PC-9 (cell line): ENCODE measurements at places on chromosomes 16 and 17. TPM values are rescaled to one million over a fixed set of nuclear protein-coding genes. Genes with fewer than 3 reads are reported as not detected.

GRCh38 chr17:45341533-45342158, 24.8 kb upstream of the MAP3K14 start:
- peak; percentile 80 for DNase-seq

- no peak for DNase-seq
These were observed 24.2 kb downstream of the FAM20A start for GRCh38 chr17:68576811-68577496.

- DNase-seq = no peak
These were observed 34.6 kb upstream of the TAC4 start for GRCh38 chr17:49882434-49882833.

GRCh38 chr17:72833128-72833765, 259.2 kb downstream of the SLC39A11 start:
- DNase-seq = no peak

DNA sequence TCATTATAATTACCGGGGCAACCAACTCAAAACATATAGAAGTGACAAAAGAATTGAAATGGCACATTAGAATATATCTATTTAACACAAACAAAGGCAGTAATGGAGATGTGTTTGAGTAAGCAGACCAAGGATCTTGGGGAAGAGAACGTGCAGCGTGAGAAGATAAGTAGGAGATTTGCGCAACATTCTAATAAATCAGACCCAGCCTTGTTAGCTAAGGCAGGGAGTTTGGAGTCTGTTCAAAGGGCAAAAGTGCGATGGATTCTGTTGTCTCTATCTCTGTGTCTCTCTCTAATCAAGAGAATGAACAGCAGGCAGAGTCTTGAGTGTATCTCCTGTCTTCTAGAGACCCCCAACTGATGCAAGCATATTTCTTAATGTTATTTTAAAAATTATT, 55.0 kb upstream of the FA2H start:
- no peak for DNase-seq

GRCh38 chr16:11783319-11784037, 13.6 kb downstream of the ZC3H7A start:
- DNase-seq = no peak

- DNase-seq = no peak
These were observed 653.1 kb upstream of the SOX9 start for GRCh38 chr17:71467719-71468118.

The TOP3A gene
- total RNA-seq = 51.2 and 52.2 TPM in 2 replicates

DNA sequence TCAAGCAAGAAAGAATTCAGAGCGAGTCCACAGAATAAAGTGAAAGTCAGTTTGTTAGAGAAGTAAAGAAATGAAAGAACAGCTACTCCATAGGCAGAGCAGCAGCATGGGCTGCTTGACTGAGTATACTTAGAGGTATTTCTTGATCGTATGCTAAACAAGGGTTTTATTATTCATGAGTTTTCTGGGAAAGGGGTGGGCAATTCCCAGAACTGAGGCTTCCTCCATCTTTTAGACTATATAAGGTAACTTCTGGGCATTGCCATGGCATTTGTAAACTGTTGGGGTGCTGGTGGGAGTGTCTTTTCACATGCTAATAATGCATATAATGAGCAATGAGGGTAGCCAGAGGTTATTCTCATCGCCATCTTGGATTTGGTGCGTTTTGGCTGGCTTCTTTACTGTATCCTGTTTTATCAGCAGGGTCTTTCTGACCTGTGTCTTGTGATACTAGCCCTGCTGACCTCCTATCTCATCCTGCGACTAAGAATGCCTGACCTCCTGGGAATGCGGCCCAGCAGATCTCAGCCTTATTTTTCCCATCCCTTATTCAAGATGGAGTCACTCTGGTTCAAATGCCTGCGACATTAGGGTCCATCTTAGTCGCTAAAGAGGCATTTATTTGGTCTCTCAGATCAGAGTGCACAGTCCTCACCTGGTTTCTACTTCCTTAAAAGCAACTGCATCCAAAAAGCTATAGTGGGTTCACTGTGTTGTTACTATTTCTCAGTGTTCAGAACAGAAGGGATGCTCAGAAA, 100.6 kb upstream of the CACNG5 start:
- DNase-seq = no peak

The KCTD5 gene
- total RNA-seq = 60.4 and 66.5 TPM in 2 replicates

The SULT1A4 gene
- 11.1 and 16.7 TPM in 2 replicates for total RNA-seq

DNA sequence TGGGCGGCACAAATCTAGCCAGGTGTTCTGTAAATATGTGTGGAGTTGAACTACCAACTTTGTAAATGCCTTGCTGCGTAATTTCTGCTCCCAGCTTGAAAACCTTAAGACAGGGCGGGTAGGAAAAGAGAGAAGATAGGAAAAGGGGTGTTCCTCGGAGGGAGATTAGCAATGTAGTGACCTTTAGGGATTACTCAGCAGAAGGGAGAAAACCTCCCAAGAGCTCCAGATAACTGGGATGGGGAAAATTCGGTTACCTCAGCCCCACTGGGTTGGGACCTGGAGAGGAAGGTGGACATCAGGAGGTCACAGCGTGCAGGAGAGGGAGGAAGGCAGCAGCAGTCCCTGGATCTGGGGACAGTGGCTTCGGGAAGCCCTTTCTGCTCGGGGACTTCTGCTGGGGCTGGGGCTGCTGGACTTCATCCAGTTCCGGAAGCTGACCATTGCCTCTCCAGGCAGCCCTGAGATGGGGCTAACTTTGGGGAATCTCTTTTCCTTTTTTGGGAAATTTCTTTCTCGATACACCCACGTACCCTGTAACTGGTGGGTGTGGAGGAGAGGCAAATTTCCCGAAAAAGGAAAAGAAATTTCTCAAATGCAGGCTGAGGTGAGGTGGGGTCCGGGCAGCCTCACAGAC, 39.2 kb downstream of the MPRIP start:
- no peak for DNase-seq

DNA sequence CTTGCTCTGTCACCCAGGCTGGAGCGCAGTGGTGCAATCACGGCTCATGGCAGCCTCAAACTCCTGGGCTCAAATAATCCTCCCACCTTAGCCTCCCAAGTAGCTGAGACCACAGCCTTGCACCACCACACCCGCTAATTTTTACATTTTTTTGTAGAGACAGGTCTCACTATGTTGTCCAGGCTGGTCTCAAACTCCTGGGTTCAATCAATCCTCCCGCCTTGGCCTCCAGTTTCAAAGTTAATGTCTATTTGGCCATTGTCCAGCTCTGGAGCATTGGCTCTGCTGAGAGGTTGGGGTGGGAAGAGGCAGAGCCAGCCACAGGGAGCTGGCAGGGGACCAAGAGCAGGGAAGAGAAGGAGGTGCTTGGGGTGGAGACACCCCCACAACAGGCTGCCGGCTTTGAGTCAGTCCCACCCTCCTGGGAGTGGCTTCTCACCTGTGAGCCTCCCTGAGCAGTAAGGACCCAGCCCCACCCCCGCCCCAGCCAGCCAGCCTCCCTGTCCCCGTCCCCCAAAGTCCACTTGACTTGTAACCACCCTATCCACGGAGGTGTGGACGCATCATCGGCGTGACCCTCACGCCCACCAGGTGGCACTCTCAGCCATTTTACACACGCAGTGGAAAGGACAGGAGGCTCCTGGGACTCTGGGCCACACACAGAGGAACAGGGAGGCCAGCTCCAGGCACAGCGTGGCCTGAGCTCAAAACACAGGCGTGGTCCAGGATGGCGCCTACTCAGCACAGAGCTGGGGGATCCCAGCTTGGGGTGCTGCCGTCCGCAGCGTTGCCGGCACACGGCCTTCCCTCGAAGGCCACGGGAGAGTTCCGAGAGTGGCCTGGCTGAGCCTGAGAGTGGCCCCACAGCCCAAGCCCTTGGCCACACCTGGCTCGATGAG, 22.8 kb upstream of the PVALEF start:
- DNase-seq = peak; percentile 42

The CUEDC1 gene
- 60.7 and 61.4 TPM in 2 replicates for total RNA-seq

The MT1G gene
- not detected in 2 replicates for total RNA-seq

DNA sequence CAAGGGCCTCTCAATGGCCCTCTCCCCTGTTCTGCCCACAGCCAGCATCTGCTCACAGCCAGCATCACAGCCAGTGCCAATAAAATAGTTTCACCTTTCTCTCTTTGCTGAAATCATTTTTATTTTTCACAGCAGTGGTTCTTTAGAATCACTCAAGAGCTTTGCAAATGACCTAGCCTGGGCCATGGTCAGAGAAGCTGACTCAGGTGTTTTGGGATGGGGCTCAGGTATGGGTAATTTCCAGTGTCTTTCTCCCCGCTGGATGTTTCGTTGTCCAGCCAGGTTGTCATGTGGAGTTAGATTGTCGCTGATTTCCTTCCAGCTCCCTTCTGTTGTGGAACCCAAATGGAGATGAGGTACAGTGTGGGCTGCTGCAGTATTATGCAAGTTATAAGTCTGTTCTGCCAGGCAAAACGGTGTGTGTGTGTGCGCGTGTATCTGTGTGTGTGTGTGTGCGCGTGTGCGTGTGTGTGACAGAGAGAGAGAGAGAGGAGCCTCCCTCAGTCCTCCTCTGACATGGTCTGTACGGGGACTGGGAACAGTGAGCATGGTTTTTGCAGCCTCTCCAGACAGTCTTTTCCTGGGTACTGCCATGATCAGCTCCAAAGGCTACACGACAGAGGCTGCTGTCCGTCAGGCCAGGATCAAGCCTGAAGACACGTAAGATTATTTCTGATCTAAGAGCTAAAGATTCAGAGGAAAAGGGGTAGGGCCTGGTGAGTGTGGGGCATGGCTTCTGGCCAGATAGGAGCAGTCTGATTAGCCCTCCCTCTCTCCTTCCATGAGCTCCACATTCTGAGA, 1.4 kb upstream of the PMP22 start:
- no peak for DNase-seq

GRCh38 chr17:74145756-74146155, 57.7 kb upstream of the RPL38 start:
- DNase-seq = no peak

The MEFV gene
- total RNA-seq = not detected in 2 replicates
